ENCODE measurements at places on chromosomes 4 and X.

DNA sequence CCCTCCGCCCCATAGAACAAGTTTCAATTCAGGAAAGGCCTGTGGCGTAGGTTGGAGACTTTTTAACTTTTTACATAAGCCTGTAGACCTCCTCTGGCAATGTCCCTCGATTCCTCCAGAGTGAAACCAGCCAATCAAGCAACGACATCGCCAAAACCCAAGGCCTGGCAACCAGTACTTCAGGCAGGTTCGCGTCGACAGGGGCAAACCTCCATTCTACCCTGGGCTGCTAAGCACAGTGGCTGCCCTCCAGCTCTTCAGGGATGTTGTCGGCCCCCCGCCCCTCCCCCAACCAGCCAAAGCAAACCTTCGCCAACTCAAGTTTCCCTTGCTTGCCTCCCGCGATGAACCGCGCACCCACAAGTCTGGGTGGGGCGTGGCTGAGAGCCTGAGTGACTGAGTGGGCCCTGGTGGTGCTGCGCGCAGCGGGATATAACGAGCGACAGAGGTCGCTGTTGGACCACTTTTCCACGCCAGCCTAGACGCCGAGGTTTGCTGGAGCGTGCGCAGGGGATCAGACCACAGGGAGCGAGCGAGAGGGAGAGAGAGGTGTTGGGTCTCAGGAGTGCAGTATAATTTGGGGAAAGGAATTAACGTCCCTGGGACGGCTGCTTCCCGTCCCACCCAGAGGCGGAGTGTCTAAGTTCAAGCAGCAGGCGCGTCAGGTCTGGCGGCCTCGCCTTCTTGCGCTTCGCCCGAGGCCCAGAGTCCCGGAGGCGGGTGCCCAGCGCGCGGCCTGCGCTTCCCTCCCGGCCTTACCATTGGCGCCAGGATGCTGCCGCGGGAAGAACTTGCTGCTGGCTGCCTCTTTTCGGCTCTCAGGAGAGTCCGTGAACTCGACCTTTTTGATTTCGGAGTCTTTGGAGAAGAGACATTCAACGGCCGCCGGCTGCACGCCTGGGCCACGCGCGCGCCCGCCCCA, 9.0 kb upstream of the PITX2 start:
- DNase-seq = peak; percentile 70

GRCh38 chr4:81635739-81636138, 164.0 kb upstream of the RASGEF1B start:
- DNase-seq = no peak

- no peak for DNase-seq
Measured at GRCh38 chr4:25532591-25532990, 123.1 kb upstream of the SLC34A2 start.

DNA sequence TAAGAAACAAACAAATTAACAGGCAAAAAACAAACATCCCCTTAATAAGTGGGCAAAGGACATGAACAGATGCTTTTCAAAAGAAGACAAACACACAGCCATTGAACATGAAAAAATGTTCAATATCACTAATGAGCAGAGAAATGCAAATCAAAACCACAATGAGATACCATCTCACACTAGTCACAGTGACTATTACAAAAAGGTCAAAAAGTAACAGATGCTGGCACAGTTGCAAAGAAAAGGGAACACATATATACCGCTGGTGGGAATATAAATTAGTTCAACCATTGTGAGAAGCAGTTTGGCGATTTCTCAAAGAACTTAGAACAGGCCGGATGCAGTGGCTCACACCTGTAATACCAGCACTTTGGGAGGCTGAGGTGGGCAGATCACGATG, 146.1 kb upstream of the NEIL3 start:
- peak; percentile 56 for DNase-seq

DNA sequence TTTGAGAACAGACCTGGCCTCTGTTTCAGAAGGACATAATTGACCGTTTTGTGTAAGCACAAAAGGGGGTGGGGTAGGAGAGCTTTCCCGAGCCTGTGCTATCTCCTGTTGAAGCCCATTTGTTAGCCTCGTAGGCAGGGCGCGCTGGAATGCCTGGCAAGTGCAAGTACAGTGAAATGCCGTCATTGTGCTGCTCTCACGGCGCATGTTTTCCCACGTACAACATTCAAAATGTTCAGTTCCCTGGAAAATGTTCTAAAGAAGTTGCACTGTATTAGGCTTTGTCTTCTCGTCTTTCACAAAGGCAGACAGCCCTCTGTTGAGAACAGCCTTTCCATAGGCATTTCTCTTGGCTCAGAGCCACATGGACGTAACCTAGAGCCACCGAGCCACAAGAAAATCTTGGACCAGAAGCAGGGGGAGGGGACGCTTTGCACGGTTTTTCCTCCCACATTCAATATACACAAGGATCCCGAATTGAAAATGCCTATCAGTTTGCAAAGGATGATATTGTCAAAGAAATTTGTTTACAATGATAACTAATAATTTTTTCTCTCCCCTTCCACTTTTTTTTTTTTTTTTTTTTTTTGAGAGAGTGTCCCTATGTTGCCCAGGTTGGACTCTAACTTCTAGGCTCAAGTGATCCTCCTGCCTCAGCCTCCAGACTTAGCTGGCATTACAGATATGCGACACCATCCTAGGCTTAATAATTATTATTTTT, 54.6 kb upstream of the RAPGEF2 start:
- DNase-seq = peak; percentile 74

- DNase-seq = peak; percentile 42
Measured at GRCh38 chr4:156103311-156103710, 149.6 kb upstream of the CTSO start.

- DNase-seq = peak; percentile 71
Measured at GRCh38 chrX:152072236-152072635, 66.1 kb downstream of the MAGEA10 start.
